ENCODE measurements at places on chromosomes 12 and 14. TPM values are rescaled to one million over a fixed set of nuclear protein-coding genes. Genes with fewer than 3 reads are reported as not detected.
A peak's percentile ranks its signal among the peaks of the same experiment; 100 is the strongest.

The CSRNP2 gene
- total RNA-seq, result 34.2 TPM

DNA sequence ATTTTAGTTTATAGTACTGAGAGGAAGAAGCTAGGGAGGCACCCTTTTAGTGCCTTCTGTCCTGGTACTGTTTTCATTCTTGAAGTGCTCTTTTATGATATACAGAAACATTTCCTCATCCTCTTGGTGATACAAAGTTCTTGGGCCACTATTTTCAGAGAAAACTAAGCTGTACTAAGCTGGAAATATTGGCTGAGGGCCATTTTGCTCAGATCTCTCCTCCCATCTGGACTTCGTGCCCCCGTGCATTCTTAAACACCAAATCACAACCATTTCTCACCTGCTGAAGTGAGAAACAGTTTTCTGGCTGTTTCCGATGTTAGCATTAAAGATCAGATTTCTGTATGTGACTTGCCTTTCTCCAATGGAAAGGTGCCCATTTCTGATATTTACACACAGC is 158.9 kb downstream of the FBXL14 start:
- no peaks in the 10 kb centered on the region for H3K27me3 ChIP-seq
- H3K36me3 ChIP-seq, result no peaks in the 10 kb centered on the region
- H3K4me1 ChIP-seq, result no peaks in the 10 kb centered on the region
- DNase-seq, result no peak
- no peak overlapping the region for H3K4me3 ChIP-seq

- no peak for DNase-seq
- H3K27ac ChIP-seq, result no peak overlapping the region
- no peaks in the 10 kb centered on the region for H3K36me3 ChIP-seq
- peaks cover 24% of the 10 kb centered on the region for H3K27me3 ChIP-seq
- H3K4me1 ChIP-seq, result peaks cover 23% of the 10 kb centered on the region
Measured at GRCh38 chr14:100674897-100675619, 51.6 kb upstream of the DLK1 start.

- DNase-seq, result no peak
- peak overlapping the region; percentile 88 for H3K4me3 ChIP-seq
- H3K27ac ChIP-seq, result no peak overlapping the region
- H3K4me1 ChIP-seq, result peaks cover 43% of the 10 kb centered on the region
- peaks cover 65% of the 10 kb centered on the region for H3K27me3 ChIP-seq
Measured at GRCh38 chr14:104798300-104799243, 2.3 kb upstream of the ZBTB42 start.

DNA sequence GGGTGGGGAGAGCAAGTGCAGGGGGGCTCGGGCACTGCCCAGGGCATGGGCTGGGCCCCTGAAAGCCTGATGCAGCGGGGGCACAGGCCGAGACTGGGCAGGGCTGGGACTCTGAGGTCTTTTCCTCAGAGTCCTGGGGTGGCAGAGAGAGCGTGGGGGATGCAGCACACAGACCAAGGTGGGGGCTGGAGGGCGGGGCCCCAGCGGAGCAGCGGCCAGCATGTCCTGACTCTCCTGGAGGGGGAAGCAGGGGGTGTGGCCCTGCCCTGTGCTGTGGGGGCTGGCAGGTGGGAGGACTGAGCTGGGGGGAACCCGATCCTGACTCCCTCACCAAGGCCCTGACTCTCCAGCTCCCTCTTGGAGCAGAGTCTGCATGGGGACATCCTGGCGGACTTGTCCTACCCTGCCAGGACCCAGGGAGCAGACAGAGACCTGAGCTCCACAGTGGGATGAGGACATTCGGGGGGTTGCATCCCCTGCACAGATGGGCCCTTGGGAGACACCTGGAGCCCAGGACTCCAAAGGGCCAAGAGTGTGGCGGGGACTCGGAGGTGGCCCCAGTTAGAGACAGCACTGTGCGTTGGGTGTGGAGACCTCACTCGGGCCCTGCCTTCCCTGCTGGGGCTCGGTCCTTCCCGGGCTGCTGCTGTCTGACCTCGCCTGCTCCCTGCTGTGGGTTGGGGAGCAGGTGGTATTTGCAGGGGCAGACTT is 326.1 kb downstream of the TMEM121 start:
- peaks cover 12% of the 10 kb centered on the region for H3K27me3 ChIP-seq
- peaks cover 53% of the 10 kb centered on the region for H3K36me3 ChIP-seq
- H3K4me1 ChIP-seq, result no peaks in the 10 kb centered on the region
- no peak overlapping the region for H3K27ac ChIP-seq

The RAD51B gene
- 26.4 TPM for total RNA-seq

DNA sequence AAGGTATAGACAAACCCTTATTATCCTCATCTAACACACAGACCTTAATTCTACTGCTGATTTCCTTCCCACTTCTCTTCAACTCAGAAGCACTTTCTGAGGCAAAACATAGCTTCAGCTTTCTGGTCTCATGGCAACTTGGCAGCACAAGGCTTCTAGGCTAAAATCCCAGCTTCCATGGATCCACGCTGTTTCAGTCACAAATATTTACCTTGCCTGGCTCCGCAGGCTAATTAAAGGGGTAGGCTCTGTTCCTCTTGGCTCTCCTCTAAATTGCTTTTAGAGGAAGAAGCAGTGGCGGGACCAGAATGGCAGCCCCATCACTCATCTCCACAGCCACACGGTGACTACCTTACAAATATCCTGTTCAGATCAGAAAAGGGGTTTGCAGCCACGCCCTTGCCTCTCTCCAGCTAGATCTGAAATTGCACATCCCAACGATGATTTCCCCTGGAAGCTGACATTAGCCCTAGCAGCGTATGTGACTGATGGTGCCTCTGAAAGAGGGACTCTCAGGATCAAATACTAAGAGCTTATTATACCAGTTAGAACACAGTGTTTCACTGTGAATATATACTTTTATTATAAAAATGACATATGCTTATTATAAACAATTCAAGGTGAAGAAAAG is 221.5 kb upstream of the NUDT4 start:
- H3K27ac ChIP-seq, result no peak overlapping the region
- H3K27me3 ChIP-seq, result no peaks in the 10 kb centered on the region
- H3K4me1 ChIP-seq, result no peaks in the 10 kb centered on the region
- no peak overlapping the region for H3K4me3 ChIP-seq

GRCh38 chr14:96077983-96078624 is 38.9 kb downstream of the C14orf132 start:
- H3K27ac ChIP-seq, result no peak overlapping the region
- H3K4me3 ChIP-seq, result no peak overlapping the region
- no peak for DNase-seq

DNA sequence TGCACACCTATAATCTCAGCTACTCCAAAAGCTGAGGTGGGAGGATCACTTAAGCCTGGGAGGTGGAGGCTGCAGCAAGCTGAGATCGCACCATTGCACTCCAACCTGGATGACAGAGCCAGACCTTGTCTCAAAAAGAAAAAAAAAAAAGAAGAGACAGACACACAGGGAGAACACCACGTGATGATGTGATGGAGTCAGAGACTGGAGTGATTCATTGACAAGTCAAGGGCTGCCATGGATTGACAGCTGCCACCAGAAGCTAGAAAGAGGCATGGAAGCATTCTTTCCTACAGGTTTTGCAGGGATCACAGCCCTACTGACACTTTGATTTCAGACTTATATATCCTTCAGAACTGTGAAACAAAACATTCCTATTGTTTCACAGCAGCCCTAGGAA is 3.5 kb upstream of the HCFC2 start:
- peaks cover 28% of the 10 kb centered on the region for H3K27me3 ChIP-seq
- peaks cover 16% of the 10 kb centered on the region for H3K4me1 ChIP-seq
- DNase-seq, result no peak
- H3K27ac ChIP-seq, result no peak overlapping the region
- H3K36me3 ChIP-seq, result no peaks in the 10 kb centered on the region

DNA sequence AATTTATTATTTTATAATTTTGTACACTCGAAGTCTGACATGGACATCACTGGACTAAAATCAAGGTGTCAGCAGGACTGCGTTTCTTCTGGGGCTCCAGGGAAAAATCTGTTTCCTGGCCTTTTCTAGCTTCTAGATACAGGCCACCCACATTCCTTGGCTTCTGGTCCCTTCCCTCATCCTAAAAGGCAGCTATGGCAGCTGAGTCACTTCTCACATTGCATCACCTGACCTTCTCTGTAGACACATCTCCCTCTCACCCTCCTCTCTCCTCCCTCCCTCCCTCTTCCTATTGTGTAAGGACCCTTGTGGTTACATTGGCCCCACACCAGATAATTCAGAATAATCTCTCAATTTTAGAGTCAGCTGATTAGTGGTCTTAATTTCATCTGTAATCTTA is 92.4 kb downstream of the RPS6KA5 start:
- H3K4me1 ChIP-seq, result no peaks in the 10 kb centered on the region
- 0 out of 2 replicates have a peak, but pooled peaks cover 2% of the 10 kb centered on the region for H3K36me3 ChIP-seq
- no peak for DNase-seq

GRCh38 chr12:108786450-108786849 is 55.1 kb upstream of the CORO1C start:
- no peaks in the 10 kb centered on the region for H3K27me3 ChIP-seq
- no peak overlapping the region for H3K27ac ChIP-seq

DNA sequence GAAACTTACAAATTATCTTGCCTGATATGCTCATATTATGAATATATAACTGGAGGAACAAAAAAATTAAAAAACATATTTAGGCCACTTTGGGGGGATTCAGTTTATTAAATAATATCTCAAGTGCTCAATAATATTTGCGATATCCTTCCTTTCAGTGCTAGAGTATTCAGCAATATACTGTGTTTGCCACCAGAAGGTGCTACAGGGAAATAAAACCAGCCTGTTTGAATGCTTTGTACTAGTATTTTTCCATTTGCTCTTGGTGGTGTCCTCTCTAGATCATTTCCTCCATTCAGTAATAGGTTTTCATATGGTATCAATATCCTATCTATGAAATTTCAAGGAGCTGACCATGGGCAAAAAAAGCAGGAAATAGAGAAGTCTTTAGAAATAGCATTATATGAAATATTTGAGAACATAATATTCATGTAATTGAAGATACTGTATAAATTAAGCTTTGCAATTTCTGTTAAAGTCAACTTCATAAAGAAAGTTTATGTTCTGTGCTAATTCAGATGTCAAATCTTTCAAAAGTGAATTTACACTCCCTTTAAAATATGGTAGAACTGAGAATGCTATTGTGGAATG is 106.2 kb upstream of the NAV3 start:
- H3K36me3 ChIP-seq, result no peaks in the 10 kb centered on the region
- peaks cover 3% of the 10 kb centered on the region for H3K4me1 ChIP-seq
- no peaks in the 10 kb centered on the region for H3K27me3 ChIP-seq
- no peak for DNase-seq
- no peak overlapping the region for H3K4me3 ChIP-seq

The TAS2R42 gene
- not detected for total RNA-seq

The AICDA gene
- total RNA-seq, result not detected

DNA sequence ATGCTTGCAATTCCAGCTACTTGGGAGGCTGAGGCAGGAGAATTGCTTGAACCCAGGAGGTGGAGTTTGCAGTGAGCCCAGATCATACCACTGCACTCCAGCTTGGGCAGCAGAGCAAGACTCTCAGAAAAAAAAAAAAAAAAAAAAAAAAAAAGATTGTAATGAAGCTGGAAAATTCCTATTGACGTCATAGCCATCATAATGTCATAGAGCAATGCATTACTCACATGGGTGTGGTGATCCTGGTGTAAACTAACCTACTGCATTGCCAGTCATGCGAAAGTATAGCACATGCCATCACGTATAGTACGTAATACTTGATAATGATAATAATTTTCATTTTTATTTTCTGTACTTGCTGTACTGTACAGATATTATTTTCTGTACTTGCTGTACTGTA is 42.7 kb upstream of the NID2 start:
- H3K27ac ChIP-seq, result no peak overlapping the region
- no peaks in the 10 kb centered on the region for H3K4me1 ChIP-seq
- H3K27me3 ChIP-seq, result no peaks in the 10 kb centered on the region
- DNase-seq, result no peak

DNA sequence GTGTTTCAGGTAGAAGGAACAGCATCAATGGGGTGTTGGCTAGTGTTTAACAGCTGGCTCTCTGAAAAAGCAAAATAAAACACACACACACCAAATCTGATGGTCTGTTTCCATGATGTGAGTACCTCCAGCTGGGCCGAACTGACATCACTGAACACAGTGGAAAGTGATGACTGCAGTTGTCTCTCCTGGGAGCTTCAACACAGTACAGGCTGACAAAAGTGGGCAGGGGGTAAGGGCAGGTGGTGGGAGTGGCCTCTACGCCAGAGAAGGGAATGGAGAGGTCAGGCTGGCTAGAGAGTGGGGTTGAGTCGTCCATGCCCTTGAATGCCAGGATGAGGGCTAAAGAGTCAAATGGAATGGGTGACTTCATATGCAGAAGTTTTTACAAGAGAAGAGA is 8.0 kb upstream of the HNF1A start:
- H3K4me1 ChIP-seq, result peaks cover 21% of the 10 kb centered on the region
- DNase-seq, result no peak
- no peak overlapping the region for H3K27ac ChIP-seq
- H3K4me3 ChIP-seq, result no peak overlapping the region
- H3K27me3 ChIP-seq, result no peaks in the 10 kb centered on the region
- no peaks in the 10 kb centered on the region for H3K36me3 ChIP-seq

- no peak overlapping the region for H3K4me3 ChIP-seq
- H3K36me3 ChIP-seq, result peaks cover 59% of the 10 kb centered on the region
- no peak for DNase-seq
- no peaks in the 10 kb centered on the region for H3K27me3 ChIP-seq
- H3K4me1 ChIP-seq, result no peaks in the 10 kb centered on the region
- 0 out of 2 replicates have a peak overlapping the region, but pooled peaks have one; percentile 38 for H3K27ac ChIP-seq
Measured at GRCh38 chr12:51059086-51059485, 11.0 kb downstream of the LETMD1 start.

The SDSL gene
- total RNA-seq, result 0.41 TPM

DNA sequence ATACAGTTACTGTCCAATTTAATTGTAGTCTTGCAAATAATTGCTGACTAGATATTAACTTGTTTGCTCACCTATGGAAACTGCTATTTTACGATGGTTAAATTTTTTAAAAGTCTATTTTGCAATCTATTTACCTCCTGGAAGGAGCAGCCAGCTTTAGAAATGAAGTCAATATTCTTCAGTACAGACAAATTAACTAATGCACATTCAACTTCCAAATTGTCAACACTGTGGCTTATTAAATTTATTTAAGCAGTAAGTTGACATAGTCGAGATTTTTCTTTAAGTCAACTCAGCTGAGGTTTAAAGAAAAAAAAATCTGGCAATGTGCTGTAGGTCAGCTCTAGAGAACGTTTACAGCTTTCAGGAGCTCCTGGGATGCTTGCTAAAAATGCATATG is 221.2 kb downstream of the SSPN start:
- no peaks in the 10 kb centered on the region for H3K4me1 ChIP-seq
- H3K4me3 ChIP-seq, result no peak overlapping the region
- H3K27me3 ChIP-seq, result no peaks in the 10 kb centered on the region
- peaks cover 18% of the 10 kb centered on the region for H3K36me3 ChIP-seq

The RD3L gene
- not detected for total RNA-seq

GRCh38 chr12:65725376-65725775 is 98.9 kb upstream of the HMGA2 start:
- H3K27ac ChIP-seq, result no peak overlapping the region
- DNase-seq, result no peak
- no peak overlapping the region for H3K4me3 ChIP-seq
- peaks cover 28% of the 10 kb centered on the region for H3K27me3 ChIP-seq
- peaks cover 35% of the 10 kb centered on the region for H3K4me1 ChIP-seq

DNA sequence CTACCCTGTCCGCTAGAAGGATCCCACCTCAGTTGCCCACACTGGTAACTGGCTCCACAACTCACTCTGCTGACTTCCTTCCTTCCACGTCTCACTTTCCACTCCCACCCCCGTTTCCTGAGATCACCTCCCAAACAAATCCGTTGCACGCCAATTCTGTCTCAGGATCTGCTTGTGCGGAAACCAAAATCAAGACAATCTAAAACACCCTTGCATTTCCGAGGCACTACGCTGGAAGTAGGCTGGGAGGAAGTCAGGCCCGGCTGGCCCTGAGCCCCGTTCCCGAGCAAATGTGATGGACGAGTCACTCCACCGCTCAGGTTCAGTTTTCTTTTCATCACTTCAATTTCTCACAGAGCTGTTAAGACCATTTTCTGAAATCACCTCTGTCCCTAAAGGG is 23.1 kb downstream of the ABCB9 start:
- H3K4me3 ChIP-seq, result no peak overlapping the region
- H3K4me1 ChIP-seq, result no peaks in the 10 kb centered on the region
- H3K27me3 ChIP-seq, result no peaks in the 10 kb centered on the region
- no peak for DNase-seq
- no peak overlapping the region for H3K27ac ChIP-seq
- H3K36me3 ChIP-seq, result no peaks in the 10 kb centered on the region

Measured in WTC11 (cell line).